Gastrocnemius medialis (tissue), 4 donors: ENCODE measurements at places on chromosomes 4 and X.
A peak's percentile ranks its signal among the peaks of the same experiment; 100 is the strongest.

DNA sequence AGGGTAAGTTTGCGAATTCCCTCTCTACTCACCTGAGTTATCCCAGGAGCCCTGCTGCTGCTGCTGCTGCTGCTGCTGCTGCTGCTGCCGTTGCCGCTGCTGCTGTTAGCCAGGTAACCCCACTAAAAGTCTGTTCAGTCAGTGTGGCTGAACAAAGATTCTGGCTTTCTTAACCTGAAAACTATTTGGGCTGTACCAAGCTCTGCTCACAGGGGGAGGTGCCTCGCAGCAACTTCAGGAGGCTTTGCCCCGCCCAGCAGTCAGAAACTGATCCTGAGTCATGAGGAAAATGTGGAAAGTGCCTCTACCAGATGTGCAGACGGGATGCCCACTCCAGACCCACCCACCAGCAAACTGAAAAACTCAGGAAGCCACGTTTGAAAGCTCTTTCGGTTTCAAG is at the start of gene CAPN6:
CAPN6 (minus strand) TSS at position 145 of the 400 bp plus-strand sequence. CDS start 6,547 bp downstream, outside the sequence.
- DNase-seq = peak; percentile 26
- no peaks in the 10 kb centered on the region for H3K27me3 ChIP-seq
- H3K4me1 ChIP-seq = no peaks in the 10 kb centered on the region

- no peak for DNase-seq
- H3K4me3 ChIP-seq = no peak overlapping the region
- H3K27me3 ChIP-seq = no peaks in the 10 kb centered on the region
- H3K36me3 ChIP-seq = no peaks in the 10 kb centered on the region
These were observed 224.1 kb downstream of the SHROOM3 start for GRCh38 chr4:76659103-76659490.

DNA sequence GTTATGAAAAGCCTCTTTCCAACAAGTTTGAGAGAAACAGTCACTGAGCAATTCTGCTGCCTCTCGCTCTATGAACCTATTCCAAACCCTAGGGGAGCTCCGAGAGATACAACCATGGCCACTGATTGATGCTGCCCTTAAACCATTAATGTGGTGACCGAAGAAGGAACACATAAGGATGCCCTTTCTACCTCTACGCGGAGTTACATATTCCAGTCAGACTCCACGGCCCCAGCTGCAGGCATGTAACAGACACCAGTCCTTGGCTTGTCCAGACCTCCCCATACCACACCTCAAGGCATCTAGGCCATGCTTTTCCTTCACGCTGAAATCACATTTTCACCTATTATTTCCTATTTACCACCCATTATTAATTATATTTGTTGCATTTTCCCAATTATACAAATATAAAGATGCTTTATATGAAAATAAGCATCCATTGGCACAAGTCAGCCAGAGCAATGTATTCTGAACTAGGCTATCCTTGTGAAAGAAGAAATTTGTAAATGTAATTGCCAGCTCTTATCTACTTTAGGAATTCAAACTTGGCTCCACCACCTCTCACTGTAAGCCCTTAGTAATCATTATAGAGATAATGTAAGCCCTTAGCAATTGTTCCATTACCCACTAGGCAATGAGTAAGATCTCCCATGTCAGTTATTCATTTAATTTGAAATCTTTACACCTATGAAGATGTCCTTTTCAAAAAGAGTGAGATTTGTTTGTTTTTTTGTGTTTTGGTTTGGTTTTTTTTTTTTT is 338.4 kb downstream of the NR3C2 start:
- H3K27me3 ChIP-seq = no peaks in the 10 kb centered on the region
- H3K36me3 ChIP-seq = peaks cover 15% of the 10 kb centered on the region
- H3K4me3 ChIP-seq = no peak overlapping the region

- H3K4me1 ChIP-seq = no peaks in the 10 kb centered on the region
- DNase-seq = no peak
- H3K36me3 ChIP-seq = no peaks in the 10 kb centered on the region
- H3K27me3 ChIP-seq = no peaks in the 10 kb centered on the region
These were observed 709.1 kb upstream of the FAM241A start for GRCh38 chr4:111435986-111436744.

DNA sequence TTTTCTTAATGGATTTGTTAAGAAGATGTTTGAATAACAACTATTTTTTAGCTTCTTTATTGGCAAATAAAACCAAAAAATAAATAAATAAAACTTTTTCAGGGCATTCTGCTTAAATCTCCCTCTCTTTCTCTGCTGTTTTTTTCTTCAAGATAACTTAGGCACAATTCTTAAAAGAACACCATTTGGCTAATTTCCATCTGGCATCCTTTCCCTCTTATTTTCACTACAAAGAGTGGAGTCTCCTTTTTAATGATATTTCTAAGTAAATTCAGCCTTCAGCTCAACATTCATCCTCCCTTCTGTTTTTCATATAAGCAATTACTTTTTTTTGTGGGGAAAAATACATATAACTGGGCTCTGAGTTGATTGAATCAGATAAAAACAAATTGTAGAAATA is 88.1 kb downstream of the PCDH7 start:
- H3K4me3 ChIP-seq = no peak overlapping the region
- no peaks in the 10 kb centered on the region for H3K4me1 ChIP-seq

DNA sequence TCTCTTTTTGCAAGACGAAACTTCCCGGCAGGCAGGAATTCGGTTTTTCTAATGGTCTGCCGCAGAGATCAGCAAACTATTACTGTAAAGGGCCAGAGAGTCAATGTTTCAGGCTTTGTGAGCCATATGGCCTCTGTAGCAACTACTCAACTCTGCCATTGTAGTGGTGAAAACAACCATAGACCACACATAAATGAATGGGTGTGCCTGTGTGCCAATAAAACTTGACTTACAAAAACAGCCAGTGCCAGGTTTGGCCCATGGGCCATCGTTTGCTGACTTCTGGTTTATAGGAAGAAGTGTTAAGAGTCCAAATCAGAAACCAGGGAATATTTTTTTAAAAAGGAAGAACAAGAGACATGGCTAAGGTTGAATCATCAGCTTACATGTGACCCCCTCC is 163.0 kb downstream of the SH3KBP1 start:
- H3K27ac ChIP-seq = no peak overlapping the region
- DNase-seq = no peak
- no peaks in the 10 kb centered on the region for H3K4me1 ChIP-seq
- no peaks in the 10 kb centered on the region for H3K27me3 ChIP-seq

- no peak overlapping the region for H3K4me3 ChIP-seq
- H3K4me1 ChIP-seq = peaks cover 53% of the 10 kb centered on the region
- H3K36me3 ChIP-seq = no peaks in the 10 kb centered on the region
- DNase-seq = peak; percentile 90
- H3K27ac ChIP-seq = peak overlapping the region; percentile 85
- no peaks in the 10 kb centered on the region for H3K27me3 ChIP-seq
These were observed 11.3 kb upstream of the KIAA0232 start for GRCh38 chr4:6771229-6771671.

DNA sequence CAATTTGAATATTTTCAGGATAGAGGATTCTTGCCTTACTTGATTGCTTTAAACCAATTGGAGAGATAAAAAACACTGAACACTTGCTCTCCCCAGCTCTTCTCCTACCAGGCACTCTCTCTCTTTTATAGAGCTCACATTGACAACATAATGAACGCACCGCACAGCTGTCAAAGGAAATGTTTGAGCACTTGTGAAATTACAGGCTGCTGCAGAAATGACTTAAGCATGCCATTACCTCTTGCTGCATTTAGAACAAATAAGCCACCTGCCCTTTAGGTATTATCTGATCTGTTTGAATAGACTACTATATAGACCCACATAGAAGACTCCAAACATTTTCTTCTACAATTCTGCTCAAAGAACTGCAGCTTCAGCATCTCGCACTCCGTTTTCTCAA is 227.7 kb downstream of the C4orf33 start:
- no peaks in the 10 kb centered on the region for H3K4me1 ChIP-seq
- H3K27me3 ChIP-seq = no peaks in the 10 kb centered on the region
- H3K4me3 ChIP-seq = no peak overlapping the region
- no peak for DNase-seq

GRCh38 chrX:102976286-102976685 is 39.2 kb downstream of the RAB40AL start:
- no peaks in the 10 kb centered on the region for H3K27me3 ChIP-seq
- no peak overlapping the region for H3K27ac ChIP-seq
- H3K4me3 ChIP-seq = no peak overlapping the region
- no peak for DNase-seq
- H3K36me3 ChIP-seq = no peaks in the 10 kb centered on the region
